ENCODE measurements at places on chromosomes 4 and X.

- DNase-seq = no peak
Observed at GRCh38 chr4:97252615-97253154, 890.6 kb downstream of the STPG2 start.

GRCh38 chrX:65783746-65784145, 116.3 kb downstream of the MSN start:
- DNase-seq = no peak

DNA sequence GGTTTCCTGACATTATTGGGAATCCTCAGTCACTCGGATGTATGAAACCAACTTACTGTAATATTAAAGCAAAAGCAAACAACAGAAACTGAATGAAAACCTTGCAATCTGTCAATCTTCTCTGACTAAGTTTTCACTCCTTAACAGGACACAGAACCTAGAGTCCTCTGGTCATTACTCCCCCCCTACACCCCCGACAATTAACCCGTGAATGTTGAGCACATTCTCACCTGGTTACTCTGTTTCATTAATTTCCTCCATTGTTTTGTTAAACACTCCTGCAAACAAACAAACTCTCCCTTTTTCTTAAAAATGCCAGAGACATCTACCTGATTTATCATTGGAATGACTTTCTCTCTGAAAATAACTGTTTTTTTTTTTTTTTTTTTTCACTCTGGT, 469.0 kb upstream of the PRKX start:
- DNase-seq = no peak

- DNase-seq = no peak
Observed at GRCh38 chr4:138673053-138673452, 342.5 kb upstream of the NOCT start.

- no peak for DNase-seq
Observed at GRCh38 chr4:123841447-123842121, 445.0 kb downstream of the SPRY1 start.

- DNase-seq = no peak
Observed at GRCh38 chr4:74033739-74034138, 4.8 kb downstream of the CXCL3 start.

Measured in stimulated activated CD4-positive, alpha-beta T cell treated with anti-CD3 and anti-CD28 coated beads, Interleukin-1b, Interleukin-23, amount 100 ng/mL, for 24 hours (primary cell).